SJSA1 (cell line): ENCODE measurements at places on chromosomes 2 and 18. TPM values are rescaled to one million over a fixed set of nuclear protein-coding genes. Genes with fewer than 3 reads are reported as not detected.

DNA sequence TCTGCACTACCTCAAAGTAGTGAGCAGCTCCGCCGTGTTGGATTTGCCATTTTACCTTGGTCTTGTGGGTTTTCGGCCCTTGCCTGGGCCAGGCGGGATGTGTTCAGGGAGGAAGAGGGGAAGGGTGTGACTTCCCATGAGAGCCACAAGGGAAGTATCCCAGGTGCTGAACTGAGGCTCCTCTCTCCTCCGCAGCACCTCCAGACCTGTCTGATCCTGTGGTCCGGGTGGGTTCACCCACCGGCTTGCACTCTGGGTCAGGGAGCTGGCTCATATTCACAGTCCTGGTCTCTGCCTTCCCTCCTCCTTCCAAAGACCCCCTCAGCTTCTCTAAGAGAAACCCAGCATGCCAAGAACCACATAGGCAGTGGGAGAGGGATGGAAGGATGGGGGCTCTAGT is 235.8 kb downstream of the SEPTIN10 start:
- no peak for DNase-seq
- peaks cover 32% of the 10 kb centered on the region for H3K4me1 ChIP-seq
- peaks cover 5% of the 10 kb centered on the region; the same call in 1 of the 2 replicates for H3K36me3 ChIP-seq
- H3K27me3 ChIP-seq, result no peaks in the 10 kb centered on the region
- no peak overlapping the region for H3K4me3 ChIP-seq

DNA sequence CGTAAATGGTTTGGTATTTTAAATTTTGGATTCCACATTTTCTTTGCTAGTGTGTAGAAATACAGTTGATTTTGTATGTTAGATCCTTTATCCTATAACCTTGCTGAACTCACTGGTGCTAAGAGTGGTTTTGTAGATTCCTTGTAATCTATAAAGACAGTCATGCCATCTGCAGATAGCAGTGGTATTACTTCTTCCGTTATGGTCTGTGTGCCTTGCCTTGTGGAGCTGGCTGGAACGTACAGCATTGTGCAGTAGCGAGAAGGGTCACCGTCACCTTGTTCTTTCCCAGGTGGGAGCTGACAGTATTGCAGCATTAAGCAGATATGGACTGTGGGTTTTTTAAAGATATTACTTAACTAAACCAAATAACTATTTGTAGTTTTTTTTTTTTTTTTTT is 33.7 kb downstream of the ATP9B start:
- no peak overlapping the region for H3K4me3 ChIP-seq
- no peaks in the 10 kb centered on the region for H3K4me1 ChIP-seq
- no peak overlapping the region for H3K27ac ChIP-seq

GRCh38 chr2:44572196-44572900 is 210.6 kb downstream of the CAMKMT start:
- DNase-seq, result no peak
- no peak overlapping the region for H3K4me3 ChIP-seq
- H3K27me3 ChIP-seq, result peaks cover 3% of the 10 kb centered on the region; the same call in 1 of the 2 replicates

GRCh38 chr2:164008752-164009151 is 272.9 kb upstream of the FIGN start:
- H3K4me1 ChIP-seq, result no peaks in the 10 kb centered on the region
- H3K27me3 ChIP-seq, result no peaks in the 10 kb centered on the region
- no peak overlapping the region for H3K4me3 ChIP-seq

GRCh38 chr2:189092936-189093335 is 86.6 kb downstream of the COL5A2 start:
- no peak for DNase-seq
- H3K4me3 ChIP-seq, result no peak overlapping the region
- H3K4me1 ChIP-seq, result peaks cover 41% of the 10 kb centered on the region
- H3K27ac ChIP-seq, result no peak overlapping the region
- H3K36me3 ChIP-seq, result peaks cover 88% of the 10 kb centered on the region

- no peak overlapping the region for H3K4me3 ChIP-seq
- H3K27ac ChIP-seq, result no peak overlapping the region
- DNase-seq, result no peak
- H3K4me1 ChIP-seq, result no peaks in the 10 kb centered on the region
Measured at GRCh38 chr2:107988108-107988507, 1.8 kb downstream of the SLC5A7 start.

DNA sequence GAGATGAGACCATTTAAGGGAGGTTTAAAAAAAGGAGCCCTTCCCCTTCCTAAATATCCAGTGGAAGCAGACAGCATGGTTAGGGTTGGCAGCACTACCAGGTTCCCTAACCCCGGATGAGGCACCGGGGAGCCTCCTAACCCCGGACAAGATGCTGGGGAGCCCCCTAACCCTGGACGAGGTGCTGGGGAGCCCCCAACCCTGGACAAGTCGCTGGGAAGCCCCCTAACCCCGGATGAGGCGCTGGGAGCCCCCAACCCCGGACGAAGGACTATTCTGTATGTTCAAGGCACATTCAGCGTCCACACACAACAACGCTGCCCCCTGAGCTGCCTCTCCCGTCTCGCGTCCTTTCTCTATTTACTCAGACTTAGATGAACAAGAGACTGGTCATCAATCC is 51.9 kb downstream of the ANKMY1 start:
- H3K27me3 ChIP-seq, result no peaks in the 10 kb centered on the region
- H3K4me3 ChIP-seq, result no peak overlapping the region
- DNase-seq, result no peak
- H3K4me1 ChIP-seq, result no peaks in the 10 kb centered on the region

- no peak for DNase-seq
- H3K27ac ChIP-seq, result no peak overlapping the region
- H3K4me3 ChIP-seq, result no peak overlapping the region
- no peaks in the 10 kb centered on the region for H3K27me3 ChIP-seq
- no peaks in the 10 kb centered on the region for H3K36me3 ChIP-seq
Measured at GRCh38 chr2:166229678-166230023, 101.8 kb upstream of the SCN1A start.

GRCh38 chr2:218245214-218245613 is 15.6 kb upstream of the GPBAR1 start:
- H3K4me1 ChIP-seq, result no peaks in the 10 kb centered on the region
- no peak for DNase-seq
- H3K27ac ChIP-seq, result no peak overlapping the region
- H3K4me3 ChIP-seq, result no peak overlapping the region
- H3K27me3 ChIP-seq, result no peaks in the 10 kb centered on the region

GRCh38 chr2:172461591-172462372 is 34.4 kb downstream of the ITGA6 start:
- no peaks in the 10 kb centered on the region for H3K27me3 ChIP-seq
- H3K36me3 ChIP-seq, result no peaks in the 10 kb centered on the region
- peak; percentile 52 for DNase-seq
- no peak overlapping the region for H3K4me3 ChIP-seq

DNA sequence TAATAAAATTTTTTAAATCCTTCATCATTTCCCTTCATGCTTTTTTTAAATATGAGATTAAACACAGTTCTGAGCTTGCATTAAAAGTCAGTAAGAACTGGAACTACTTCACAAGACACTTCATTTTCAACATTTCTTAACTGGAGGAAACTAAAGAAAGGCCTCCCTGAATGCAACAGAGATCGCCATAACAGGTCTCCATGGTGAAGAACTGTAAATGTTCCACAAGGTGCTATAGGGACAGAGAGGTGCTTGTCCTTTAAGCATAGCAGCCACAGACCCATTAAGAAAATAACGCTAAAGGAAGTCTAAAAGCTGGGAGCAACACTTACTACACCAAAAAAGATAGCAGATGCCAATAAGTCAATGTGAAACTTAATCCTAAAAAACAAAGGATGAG is 8.5 kb downstream of the STAM2 start:
- DNase-seq, result no peak
- 0 out of 2 replicates have a peak overlapping the region, but pooled peaks have one; percentile 5 for H3K27ac ChIP-seq
- peaks cover 9% of the 10 kb centered on the region; the same call in 1 of the 2 replicates for H3K4me1 ChIP-seq
- H3K4me3 ChIP-seq, result no peak overlapping the region
- no peaks in the 10 kb centered on the region for H3K36me3 ChIP-seq

GRCh38 chr18:79000997-79001396 is 21.4 kb downstream of the SALL3 start:
- H3K27me3 ChIP-seq, result no peaks in the 10 kb centered on the region
- H3K27ac ChIP-seq, result no peak overlapping the region
- H3K36me3 ChIP-seq, result no peaks in the 10 kb centered on the region
- H3K4me3 ChIP-seq, result no peak overlapping the region
- no peaks in the 10 kb centered on the region for H3K4me1 ChIP-seq

DNA sequence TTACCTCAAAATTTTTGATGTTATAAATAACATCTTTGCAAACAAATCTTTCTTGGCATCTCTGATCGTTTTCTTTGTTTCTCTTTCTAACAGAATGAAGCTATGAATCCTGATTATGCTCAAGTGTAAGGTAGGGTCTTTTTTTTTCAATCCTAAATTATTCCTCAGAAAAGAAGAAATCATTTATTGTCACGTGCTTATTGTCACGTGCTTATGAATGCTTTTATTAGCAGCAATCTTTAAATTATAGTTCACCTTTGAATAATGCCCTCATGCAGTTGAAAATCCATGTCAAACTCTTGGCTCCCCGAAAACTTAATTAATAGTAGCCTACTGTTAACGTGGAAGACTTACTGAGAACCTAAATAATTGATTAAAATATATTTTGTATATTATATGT is 39.2 kb upstream of the EPAS1 start:
- no peak overlapping the region for H3K4me3 ChIP-seq
- DNase-seq, result no peak
- H3K4me1 ChIP-seq, result peaks cover 6% of the 10 kb centered on the region
- H3K36me3 ChIP-seq, result no peaks in the 10 kb centered on the region
- no peak overlapping the region for H3K27ac ChIP-seq

DNA sequence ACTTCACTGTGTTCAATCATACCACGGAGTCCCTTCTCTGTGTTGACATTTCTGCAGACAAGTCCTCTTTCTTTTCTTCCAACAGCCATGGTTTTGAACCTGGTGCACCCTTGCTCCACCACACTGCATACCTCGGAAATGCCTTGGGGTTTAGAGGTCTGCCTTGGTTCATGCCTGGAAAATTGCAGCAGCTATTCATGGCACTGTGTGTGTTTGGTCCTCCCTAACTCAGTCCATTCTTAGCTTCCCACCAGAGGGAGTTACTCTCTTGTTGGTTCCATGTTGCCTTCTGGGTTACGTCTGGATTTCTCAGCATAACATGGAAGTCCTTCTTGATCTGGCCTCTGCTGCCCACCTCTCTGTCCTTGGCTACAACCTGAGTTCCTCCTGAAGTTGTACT is 206.0 kb downstream of the FHOD3 start:
- no peak for DNase-seq
- no peak overlapping the region for H3K27ac ChIP-seq
- no peak overlapping the region for H3K4me3 ChIP-seq
- no peaks in the 10 kb centered on the region for H3K4me1 ChIP-seq

DNA sequence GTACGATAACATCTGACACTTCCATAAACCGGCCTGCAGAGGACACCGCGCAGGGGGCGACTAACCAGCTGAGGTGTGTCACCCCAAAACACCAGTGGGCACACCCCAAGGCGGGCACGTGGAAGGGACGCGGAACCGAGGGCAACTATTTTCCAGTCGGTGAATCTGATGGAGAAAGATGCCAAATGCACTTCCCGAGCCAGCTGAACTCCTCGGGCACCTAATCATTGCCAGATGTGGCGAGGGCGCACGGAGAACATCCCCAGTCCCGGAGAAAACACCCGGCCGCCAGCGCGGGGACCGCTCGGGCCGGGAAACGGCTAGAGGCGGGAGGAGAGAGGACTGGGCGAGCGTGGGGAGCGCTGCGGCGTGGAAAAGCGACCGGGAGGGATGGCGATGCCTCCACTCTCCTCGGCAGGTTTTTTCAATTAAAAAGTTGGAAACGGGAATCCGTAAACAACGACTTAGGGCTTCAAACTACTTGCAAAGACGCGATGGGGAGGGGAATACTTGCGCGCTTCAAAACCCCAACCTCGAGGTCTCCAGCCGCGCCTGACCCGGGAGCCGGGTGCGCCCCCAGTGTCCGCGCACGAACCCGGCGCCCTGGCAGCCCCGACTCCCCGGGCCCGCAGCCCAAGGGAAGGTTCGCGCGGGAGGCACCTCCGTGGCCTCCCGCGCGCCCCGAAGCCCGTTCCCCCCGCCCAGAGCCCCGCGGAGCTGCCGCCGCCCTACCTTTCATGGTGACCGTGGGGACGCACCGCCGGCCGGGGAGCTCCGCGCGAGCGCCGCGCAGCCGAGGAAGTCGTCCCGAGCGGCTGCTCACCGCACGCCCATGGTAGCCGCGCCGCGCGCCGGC is 497 bp downstream of the COLEC12 start:
- peak overlapping the region; percentile 77 for H3K4me3 ChIP-seq
- no peaks in the 10 kb centered on the region for H3K27me3 ChIP-seq
- peak; percentile 88 for DNase-seq
- peak overlapping the region; percentile 11 for H3K27ac ChIP-seq
- H3K36me3 ChIP-seq, result no peaks in the 10 kb centered on the region

GRCh38 chr2:185181901-185182300 is 556.7 kb upstream of the FSIP2 start:
- H3K36me3 ChIP-seq, result no peaks in the 10 kb centered on the region
- DNase-seq, result no peak
- H3K27me3 ChIP-seq, result no peaks in the 10 kb centered on the region
- no peaks in the 10 kb centered on the region for H3K4me1 ChIP-seq

DNA sequence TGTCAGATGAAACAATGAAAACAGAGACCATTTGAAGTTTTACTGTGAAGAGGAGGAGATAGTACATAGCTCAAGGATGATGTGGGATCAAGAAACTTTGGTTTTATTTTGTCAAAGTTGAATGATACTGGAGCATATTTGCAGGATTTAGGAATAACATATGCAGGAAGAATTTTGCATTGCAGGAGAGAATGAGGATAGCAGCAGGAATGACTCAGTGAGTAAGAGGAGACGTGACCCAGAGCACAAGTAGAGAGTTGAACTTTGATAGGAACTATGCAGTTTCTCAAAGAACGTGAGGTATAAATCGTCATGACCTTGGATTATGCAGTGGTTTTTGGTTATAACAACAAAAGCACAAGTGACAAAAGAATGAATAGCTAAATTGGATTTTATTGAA is 47.7 kb downstream of the MAPRE2 start:
- no peak for DNase-seq
- peaks cover 23% of the 10 kb centered on the region for H3K4me1 ChIP-seq
- no peaks in the 10 kb centered on the region for H3K27me3 ChIP-seq
- H3K4me3 ChIP-seq, result no peak overlapping the region
- H3K36me3 ChIP-seq, result no peaks in the 10 kb centered on the region

SIX2 gene
- 3.6 and 5.6 TPM in 2 replicates for total RNA-seq

SCYGR2 gene
- not detected in 2 replicates for total RNA-seq

PROM2 gene
- total RNA-seq, result 9.2 TPM in 1 of 2 replicates, not detected in the other

SLC11A1 gene
- 0.05 TPM in 1 of 2 replicates, not detected in the other for total RNA-seq

FSIP2 gene
- not detected in 2 replicates for total RNA-seq

ECEL1 gene
- total RNA-seq, result not detected in 2 replicates

LONRF2 gene
- total RNA-seq, result 0.81 TPM in 1 of 2 replicates, not detected in the other

RESP18 gene
- not detected in 2 replicates for total RNA-seq

SNED1 gene
- 18.3 and 24.9 TPM in 2 replicates for total RNA-seq

DLGAP1 gene
- not detected in 2 replicates for total RNA-seq

TWIST2 gene
- 32.6 and 33.9 TPM in 2 replicates for total RNA-seq

RPIA gene
- total RNA-seq, result 3.8 and 4.9 TPM in 2 replicates

CUL3 gene
- 92.3 and 94.7 TPM in 2 replicates for total RNA-seq

LPIN1 gene
- 19.1 and 19.4 TPM in 2 replicates for total RNA-seq
